ENCODE measurements at places on chromosomes 5 and 9.

- DNase-seq, result no peak
These were observed 189.7 kb downstream of the DAB2IP start for GRCh38 chr9:121840838-121841760.

GRCh38 chr9:105243015-105243686 is 1.3 kb upstream of the SLC44A1 start:
- no peak for DNase-seq

GRCh38 chr5:78903861-78904260 is 81.2 kb downstream of the ARSB start:
- no peak for DNase-seq

DNA sequence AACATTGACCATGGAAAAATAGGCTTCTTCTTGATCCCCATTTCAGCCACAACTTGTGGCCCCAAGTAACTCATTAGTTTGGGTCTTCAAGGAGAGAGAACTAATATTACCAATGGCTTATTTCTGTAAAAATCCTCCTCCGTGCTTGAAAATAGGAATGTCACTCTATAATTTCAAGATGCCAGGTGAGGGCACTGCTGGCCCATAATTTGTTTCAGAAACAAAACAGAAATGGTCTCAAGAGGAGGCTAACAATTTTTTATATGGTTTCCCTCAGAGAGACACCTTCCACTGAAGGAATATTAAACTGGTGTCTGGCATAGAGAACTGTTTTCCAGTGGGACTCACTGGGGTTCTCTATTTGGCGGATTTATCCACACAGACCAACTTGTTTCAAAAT is 437.0 kb upstream of the TRPC7 start:
- DNase-seq, result no peak

GRCh38 chr5:159987031-159987674 is 21.8 kb upstream of the TTC1 start:
- peak; percentile 62 for DNase-seq

- no peak for DNase-seq
These were observed 208.9 kb downstream of the GOLPH3 start for GRCh38 chr5:31965227-31965626.

- no peak for DNase-seq
These were observed 185.8 kb downstream of the PCSK1 start for GRCh38 chr5:96247097-96247701.

DNA sequence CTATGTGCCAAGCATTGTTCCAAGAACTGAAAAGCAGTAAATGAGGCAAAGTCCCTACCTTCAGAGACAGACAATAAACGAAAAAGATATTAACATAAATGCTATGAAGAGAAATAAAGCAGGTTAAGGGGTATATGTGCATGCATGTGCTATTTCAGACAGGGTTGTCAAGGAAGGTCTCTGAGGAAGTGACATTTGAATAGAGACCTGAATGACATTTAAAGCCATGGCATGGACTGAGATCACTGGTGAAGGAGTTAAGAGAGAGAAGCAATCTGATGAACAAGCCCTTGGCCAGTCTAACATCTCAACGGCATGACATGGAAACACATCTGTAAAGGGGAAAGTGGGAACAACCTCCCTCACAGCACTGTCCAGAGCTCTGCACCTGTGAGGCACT is 14.5 kb downstream of the FBXO10 start:
- no peak for DNase-seq

DNA sequence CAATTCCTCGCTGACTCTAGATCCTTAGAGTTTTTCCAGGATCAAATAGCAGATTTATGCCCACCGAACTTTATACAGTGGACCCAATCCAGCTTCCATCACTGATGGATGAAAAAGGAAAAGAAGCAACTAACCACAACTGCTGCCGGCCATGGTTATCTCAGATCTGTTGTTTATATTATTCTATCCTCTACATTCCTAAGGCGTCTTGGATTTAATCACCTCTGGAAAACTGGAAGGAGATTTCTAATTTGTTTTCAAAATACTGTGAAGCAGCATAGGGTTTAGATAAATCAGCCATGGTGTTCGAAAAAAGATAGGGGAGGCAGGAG is 663 bp upstream of the ZNF366 start:
- no peak for DNase-seq

DNA sequence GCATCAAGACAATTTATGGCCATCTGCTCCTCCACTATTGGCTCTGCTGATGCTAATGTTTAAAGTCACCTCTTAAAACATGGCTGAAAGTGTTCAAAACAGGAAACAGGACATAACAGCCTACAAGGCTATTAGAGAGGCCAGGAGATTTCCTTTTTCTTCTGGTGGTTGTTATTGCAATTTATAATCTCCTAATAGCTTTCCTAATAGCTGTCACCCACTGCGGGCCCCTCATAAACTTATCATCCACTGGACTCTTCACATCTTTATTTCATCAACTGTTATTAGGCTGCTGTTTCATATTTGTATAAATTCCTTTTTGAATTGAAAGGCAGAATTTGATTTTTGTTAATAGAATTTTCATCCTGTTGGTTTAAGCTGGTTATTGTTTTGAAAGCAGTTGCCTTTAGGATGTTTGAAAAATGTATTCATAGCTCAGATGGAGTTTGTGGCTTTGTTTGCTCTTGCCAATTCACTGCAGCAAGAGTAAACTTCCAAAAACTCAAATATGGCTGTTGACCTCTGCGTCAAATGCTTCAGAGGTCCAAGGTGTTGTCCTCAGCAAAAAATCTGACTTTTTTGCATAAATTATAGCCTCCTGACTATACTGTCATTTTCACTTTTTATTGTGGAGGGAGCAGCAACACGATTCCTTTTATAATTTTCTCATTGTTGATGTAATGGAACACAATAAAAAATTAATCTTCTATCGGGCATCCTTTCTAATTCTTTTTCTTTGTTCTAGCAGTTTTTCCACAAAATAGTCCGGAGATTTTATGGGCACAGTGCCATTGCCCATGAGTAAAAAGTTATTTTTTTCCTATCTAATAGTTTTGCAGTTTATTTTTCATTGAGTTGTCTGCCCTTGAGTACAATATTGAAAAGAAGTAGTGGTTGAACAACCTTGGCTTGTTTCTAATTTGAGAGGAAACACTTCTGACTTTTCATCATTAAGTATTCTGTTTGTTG is 69.3 kb downstream of the MAT2B start:
- DNase-seq, result no peak

DNA sequence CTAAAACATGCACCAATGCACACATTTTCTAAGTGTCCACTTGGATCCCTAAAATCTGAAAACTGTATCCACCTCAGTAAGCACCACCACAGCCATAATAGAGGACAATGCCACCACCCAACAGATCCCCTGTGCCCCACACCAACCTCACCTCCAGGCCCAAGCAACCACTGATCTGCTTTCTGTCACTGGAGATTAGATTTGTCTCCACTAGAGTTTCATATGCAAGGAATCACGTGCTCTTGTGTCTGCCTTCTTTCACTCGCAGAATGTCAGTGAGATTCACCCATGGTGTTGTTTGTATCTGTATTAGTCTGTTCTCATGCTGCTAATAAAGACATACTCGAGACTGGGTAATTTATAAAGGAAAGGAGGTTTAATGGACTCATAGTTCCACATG is 216.1 kb upstream of the WWC1 start:
- DNase-seq, result peak; percentile 89

- no peak for DNase-seq
These were observed 24.3 kb downstream of the KIF2A start for GRCh38 chr5:62330302-62330701.

- DNase-seq, result no peak
These were observed 307.0 kb upstream of the PANK3 start for GRCh38 chr5:168886157-168886556.

DNA sequence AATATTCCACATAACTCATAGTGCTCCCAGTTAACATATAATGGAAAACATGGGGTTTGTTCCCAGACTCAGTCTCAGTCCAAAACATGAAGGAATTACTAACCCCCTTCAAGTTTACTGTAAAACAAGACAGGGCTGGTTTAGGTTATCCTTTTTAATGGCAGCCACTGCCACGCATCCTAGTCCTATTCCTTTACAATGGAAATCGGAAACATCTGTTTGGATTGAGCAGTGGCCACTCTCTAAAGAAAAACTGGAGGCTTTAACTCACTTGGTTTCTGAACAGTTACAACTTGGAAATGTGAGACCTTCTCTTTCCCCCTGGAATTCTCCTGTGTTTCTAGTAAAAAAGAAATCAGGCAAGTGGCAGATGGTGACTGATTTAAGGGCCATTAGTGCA is 609.9 kb upstream of the ACO1 start:
- DNase-seq, result no peak

- no peak for DNase-seq
These were observed 80.8 kb downstream of the NTNG2 start for GRCh38 chr9:132242621-132243155.

DNA sequence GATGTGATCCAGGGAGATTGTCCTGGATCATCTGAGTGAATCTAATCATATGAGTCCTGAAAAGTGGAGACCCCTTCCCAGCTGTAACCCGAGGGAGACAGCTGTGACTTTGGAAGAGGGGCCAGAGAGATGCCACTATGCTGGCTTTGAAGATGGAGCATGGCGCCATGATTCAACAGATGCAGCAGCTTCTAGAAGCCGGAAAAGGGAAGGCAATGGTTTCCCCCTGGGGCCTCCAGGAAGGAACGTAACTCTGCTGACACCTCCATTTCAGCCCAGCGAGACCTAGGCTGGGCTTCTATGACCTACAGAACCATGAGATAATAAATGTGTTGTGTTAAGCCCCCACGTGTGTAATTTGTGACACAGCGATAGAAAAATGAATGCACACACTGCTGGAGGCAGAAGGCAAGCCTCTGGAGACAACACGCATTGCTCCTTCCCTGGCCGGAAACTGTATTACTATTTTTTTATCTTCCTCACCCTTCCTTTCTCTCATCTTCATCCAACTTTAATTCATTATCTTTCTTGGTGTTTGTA is 16.6 kb upstream of the SARDH start:
- no peak for DNase-seq

GRCh38 chr9:98374385-98375051 is 119.1 kb upstream of the TBC1D2 start:
- DNase-seq, result no peak

GRCh38 chr9:90009447-90009846 is 404.6 kb downstream of the GADD45G start:
- DNase-seq, result no peak

DNA sequence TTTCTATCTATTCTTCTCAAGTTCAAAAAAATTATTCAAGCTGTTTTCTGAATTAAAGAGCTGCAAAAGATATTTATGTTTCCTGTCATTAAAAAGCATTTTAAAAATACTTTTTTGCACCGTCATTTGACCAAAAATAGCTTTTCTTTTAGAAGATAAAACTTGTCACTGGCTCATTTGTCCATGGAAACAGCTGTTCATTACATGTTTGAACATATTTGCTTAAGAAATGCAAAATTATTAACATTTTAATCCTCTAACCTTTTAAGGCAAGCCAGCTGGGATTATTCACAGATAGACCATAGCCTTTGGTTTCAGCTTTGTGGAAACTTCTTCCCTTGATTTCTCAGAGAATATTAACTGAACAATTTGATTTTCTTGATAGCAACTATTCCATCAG is 393.9 kb downstream of the TUSC1 start:
- no peak for DNase-seq

DNA sequence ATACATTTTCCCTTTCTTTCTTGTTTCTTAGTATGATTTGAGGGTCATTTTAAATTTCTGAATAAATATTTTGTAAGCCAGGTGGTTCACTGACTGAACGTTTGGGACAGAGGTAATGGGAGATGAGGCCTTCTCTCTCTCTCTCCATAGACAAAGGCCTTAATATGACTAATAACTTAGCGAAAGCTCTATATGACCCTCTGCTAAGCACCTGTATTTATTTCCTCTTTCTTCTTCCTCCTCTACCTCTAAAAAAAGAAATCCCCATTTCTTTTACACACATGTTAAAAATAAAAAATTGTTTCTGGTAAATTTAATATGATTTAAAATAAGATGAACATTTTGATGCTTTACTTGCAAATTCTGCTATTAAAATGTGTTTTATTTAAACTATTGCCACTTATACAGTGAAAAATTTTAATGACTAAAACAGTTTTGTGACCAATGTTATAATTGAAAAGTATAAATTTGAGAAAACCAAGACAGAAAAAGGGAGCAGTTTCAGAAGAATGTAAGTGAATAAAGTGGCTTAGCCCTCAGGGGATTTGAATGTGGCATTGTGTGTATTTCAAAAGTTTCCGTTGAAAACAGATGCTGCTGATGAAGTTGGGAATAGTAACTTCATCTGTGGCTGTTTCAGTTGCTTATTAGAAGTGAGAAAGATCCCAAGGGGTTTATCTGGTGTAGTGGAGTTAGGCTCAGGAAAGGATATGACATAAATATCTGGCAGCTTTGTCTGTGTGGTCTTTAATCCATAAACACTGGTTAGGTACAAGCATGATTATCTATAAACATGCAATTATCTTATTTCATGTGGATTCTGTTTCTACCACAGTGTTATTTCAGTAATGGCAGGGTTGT is 128.6 kb upstream of the GRHPR start:
- no peak for DNase-seq

DNA sequence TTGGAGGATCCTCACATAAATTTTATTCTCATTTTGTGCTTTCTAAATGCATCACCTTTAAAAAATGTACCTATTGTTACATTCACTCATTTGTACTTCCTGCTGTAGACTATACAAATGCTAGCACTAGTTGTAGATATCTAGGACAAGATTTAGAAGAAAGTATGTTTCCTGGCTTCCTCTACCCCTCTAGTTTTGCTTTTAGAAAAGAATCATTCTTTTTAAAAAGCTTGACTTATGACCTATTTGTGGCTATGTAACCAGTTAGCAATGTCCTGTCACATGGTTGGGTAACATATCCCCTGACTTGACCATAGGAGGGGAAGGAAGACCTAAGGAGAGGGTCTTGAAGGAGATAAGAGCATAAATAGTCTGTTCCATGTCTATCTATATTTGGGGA is 13.3 kb downstream of the CAMK4 start:
- no peak for DNase-seq

GRCh38 chr9:87662808-87663528 is 63.0 kb upstream of the CTSL start:
- peak; percentile 46 for DNase-seq

- peak; percentile 9 for DNase-seq
These were observed 275.0 kb downstream of the NR2F1-AS1 start for GRCh38 chr5:93305984-93306383.

GRCh38 chr9:128146591-128147120 is 2.6 kb upstream of the LCN2 start:
- no peak for DNase-seq

DNA sequence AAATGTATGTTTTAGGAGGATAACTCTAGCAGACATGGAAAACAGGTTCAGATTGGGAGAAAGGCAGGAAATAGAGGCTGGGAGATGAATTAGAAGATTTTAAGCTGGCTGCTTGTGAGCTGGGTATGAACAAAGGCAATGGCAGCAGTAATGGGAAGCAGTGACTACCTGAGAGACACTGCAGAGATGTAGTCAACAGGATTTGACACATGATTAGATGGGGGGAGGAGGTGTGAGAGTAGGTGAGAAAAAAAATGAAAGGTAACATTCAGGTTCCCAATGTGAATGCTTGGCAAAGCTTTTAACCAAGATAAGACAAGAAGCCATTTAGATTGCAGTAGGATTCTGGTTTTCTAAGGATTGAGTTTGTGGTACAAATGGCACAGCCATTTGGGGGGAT is 22.8 kb upstream of the IFNE start:
- DNase-seq, result no peak
